HS-27A (cell line): ENCODE measurements at places on chromosomes 2 and 18.

DNA sequence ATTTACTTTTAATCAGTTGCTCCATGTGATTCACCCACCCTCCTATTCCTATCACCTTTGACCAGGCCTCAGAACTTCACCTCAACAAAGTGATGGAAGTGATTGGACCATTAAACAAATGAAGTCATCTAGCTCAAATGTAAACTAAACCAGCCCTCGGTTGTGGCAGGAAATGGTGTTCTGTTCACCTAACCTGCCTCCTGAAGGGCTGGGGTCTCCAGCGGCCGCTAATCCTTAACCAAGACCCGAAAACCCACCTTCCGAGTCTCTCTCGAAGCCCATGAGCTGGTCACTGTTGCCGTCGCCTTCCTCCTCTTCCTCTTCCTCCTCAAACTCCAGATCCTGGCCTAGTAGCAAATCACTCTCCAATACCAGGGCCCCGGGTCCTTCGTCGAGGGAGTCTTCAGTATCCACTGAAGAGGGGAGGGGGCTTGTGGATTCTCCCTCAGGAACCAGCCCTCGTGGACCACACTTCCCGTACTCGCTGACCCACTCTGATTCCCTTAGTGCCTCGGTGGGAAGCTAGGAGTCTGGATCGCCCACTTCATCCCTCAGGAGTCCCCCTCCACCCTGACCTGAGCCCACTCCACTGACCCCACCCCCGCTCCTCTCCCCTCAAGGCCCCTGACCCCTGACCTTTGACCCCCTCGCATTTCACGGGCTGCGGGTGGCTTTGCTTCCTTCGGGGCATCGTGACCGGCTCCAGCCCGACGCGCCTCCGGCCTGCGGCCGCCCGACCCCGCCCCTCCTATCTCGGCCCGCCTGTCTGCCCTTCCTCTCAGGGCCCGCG is 503 bp downstream of the ZNF513 start:
- DNase-seq, result no peak

- no peak for DNase-seq
Measured at GRCh38 chr2:218329027-218329825, 27.4 kb upstream of the CATIP start.

DNA sequence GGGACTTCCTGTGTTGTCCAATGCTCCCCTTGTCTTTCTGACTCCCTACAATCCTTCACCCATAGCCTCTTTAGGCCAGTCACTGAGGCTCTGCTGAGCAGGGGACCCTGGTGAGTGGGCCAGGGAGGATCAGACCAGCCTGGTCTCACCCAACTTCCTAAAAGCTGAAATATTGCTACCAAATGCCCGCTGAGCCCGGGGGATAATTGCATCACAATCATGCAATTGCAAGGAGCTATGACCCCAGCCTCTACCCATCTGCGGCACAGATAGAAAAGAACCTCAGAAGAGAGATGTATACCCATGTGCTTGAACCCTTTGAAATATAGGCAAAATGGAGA is 3.7 kb upstream of the SP100 start:
- DNase-seq, result no peak

- no peak for DNase-seq
Measured at GRCh38 chr2:207854484-207855440, 85.1 kb upstream of the FZD5 start.

DNA sequence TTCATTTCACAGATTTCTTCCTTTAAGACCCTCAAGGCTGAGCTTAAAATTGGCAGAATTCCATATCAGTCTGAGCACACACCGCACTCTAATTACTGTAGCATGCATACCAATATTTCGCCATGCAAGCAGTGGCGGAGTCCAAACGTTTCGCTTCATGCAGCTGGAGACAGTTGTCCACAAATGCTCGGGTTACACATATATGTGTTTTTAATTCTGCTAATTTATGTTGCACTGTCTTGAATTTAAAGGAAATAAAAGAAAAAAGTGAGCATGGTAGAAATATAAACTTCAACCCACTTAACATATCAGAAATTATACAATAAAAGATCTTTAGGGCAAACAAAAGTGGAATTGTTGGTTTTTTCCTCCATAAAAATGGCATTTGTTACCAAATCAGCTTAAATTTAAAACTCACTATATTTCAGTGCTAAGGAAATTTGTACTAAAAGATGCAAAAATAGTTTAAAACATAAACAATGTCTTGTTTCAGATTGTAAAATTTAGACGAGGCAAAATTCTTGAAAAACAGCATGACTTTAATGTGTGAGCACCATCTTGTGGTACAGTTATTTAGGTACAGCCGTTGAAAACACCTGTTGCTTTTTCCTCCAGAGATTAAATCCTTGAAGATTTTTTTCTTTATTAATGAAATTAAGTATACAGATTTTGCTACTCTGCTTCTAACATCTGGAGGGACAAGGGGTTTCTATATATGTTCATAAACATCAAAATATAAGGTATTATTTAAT is 24.1 kb upstream of the KANSL1L start:
- DNase-seq, result no peak

- DNase-seq, result no peak
Measured at GRCh38 chr2:63658176-63658968, 69.6 kb downstream of the MDH1 start.

DNA sequence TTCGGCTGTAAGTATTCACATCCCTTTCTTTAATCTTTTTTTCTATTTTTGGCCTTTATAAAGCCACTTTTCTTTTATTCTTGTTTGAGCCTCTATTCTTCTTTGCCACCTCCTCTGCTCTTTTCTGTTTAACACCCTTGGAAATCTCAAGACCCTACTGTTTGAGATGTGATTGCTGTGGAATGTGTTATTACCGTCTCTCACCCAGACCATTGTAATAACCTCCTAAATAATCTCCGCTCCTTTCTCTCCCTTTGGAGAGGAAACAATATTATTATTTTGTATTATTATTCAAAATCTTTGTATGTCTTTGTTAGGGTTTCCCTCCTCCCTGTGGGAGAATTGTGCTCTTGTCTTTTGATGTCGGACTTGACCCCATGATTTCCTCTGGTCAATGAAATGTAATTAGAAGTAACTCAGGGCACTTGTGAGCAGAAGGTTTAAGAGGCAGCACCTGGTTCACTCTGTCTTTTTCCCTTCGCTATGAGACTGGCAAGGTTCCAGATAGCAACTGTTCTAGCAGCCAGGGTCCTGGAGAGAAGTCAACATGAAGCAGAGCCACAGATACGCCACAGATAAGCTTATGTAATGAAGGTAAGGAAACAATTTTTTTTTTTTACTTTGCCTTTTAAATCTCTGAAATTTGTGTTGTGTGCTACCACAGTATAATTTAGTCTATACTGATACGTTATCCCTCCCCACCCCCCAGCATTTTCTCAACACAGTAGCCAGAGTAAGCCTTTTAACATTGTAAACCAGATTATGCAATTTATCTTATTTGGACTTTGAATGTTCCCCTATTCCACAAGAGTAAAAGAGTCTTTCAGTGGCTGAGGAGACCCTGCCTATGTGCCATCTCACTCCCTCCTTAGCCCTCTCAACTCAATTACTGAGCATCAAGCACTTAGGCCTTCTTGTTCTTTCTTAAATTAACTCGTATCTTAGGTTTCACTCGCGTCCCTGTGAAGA is 601.2 kb upstream of the ZNF804A start:
- no peak for DNase-seq

DNA sequence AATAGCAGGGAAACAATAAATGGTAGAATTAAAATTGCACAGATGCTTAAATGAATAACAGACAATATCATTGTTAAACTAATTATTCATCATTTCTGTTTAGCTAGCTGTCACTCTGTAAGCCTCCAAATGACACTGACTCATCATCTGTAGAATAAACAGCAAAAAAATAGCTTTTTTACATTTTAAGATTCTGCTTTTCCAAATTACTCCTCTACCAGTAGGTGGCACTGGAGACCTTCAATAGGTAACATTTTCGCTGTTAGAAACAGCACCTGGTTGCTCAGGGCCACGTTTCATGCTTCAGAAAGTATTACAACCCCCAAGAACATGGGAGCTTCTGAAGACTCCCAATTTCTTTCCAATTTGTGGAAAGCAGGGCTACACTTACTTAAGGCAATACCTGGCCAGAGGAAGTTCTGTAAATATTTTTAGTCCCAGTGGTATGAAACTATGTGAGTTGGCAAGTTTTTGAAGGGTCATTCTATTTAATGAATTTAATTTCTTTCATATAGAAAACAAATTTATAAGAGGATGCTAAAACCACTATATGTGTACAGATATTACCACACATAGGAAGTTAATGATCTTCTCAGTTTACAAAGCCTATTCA is 45.4 kb downstream of the TTN start:
- no peak for DNase-seq

DNA sequence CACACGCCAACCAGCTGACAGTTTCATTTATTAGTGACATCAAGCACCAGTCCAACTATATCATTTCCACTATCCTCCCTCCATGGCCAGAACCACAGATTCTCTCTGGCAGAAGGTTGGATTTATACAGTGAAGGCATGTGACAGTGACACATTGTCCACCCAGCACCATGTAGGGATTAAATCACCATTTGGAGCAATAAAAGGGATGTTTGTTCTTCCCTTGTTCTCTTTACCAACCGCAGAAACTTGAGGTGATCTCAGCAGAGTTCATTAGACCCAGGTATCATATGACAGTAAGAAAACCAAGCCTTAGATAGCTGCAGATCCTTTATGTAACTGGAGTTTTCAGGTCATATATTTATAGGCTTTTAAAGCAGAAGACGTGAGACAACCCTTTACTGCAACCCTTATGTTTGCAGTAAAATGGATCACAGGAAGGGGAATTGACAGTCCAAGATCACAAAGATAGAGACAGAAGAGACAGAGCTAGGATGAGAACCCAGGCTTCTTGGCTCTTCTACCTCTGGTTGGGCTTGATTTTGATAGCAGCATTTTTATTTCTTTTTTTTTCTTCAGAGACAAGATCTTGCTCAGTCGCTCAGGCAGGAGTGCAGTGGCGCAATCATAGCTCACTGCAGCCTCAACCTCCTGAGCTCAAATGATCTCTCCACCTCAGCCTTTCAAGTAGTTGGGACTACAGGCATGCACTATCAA is 80.1 kb downstream of the XDH start:
- DNase-seq, result no peak

GRCh38 chr2:215357660-215358059 is 45.8 kb downstream of the ATIC start:
- no peak for DNase-seq

DNA sequence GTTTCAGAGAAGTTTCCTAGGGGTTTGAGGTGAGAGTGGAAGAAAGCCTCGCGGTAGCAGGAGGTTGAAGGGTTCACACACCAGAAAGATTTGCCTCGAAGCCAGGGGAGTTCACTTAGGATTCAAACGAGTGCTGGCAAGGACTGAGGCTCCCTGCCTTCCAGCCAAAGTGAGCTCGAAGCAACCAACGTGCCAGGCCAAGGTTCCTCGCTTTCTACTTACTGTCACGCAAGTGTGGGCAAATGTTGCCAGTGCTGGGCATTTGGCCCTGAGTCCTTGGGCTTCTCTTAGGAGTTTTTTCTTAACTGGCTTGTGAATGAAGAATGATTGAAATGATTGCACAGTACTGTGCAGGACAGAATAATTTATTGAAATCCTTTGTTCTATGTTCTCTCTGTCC is 53.6 kb downstream of the TMEM178A start:
- no peak for DNase-seq

GRCh38 chr2:45743531-45744396 is 92.3 kb downstream of the PRKCE start:
- no peak for DNase-seq

DNA sequence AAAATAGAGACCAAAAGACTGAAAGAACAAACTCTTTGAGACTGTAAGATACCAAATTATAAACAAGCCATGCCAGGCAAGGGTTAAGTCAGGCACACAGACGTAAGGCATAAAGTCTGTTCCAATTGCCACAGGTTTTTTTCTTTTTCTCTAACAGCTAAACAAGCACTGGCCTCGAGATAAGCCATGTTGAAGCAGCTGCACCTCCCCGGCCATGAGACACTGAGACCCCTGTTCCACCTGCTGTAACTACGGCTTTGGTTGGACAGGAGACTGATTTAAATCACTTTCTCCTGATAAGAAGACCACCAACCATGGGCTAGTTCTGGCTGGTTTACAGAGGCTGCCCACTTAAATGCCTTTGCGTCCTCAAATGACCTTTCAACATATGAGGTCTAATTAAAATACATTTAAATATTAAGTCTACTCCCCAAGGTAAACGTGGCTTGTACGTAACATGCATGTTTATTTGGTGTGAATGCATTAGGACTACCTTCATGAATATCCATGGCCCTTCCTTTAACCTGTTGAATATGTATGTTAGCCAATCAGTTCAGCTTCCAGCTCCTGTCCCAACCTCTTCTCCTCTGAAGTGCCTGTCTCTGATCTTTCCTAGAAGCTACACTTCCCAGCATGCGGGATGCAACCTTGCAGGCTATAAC is 117.2 kb downstream of the CMPK2 start:
- no peak for DNase-seq

- no peak for DNase-seq
Measured at GRCh38 chr18:50311650-50312049, 24.2 kb upstream of the CXXC1 start.

DNA sequence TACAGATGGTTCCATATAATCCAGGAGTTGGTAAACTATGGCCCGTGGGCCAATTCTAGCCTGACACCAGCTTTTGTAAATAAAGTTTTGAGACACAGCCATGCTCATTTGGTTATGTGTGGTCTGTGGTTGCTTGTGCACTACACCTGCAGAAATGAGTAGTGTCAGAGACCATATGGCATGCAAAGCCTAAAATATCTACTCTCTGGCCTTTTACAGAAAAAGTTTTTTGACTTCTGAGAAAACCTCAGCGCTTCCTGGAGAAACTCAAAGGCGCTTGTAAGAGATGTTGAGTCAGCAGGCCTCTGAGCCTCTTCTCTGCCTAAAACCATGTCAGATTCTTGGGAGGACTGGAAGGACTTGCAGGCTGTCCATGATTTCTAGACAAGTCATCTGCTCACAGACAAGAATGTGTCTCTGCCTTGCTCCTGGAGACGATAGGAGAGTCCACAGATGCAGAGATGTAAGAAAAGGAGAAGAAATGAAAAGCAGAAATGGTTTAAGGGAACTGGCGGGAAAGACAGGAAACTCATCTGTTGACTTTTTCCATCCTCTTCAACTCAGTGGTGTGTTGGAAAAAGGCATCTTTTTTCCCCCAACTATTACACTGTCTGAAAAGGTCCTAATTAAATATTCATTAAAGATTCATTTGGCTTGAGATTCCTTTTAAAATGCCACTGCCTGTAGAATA is 5.2 kb downstream of the TTC39C start:
- no peak for DNase-seq

- DNase-seq, result no peak
Measured at GRCh38 chr2:191249156-191249813, 4.1 kb downstream of the MYO1B start.

- no peak for DNase-seq
Measured at GRCh38 chr2:195695002-195695631, 38.1 kb downstream of the SLC39A10 start.

- no peak for DNase-seq
Measured at GRCh38 chr2:20182241-20182931, 42.5 kb downstream of the SDC1 start.

DNA sequence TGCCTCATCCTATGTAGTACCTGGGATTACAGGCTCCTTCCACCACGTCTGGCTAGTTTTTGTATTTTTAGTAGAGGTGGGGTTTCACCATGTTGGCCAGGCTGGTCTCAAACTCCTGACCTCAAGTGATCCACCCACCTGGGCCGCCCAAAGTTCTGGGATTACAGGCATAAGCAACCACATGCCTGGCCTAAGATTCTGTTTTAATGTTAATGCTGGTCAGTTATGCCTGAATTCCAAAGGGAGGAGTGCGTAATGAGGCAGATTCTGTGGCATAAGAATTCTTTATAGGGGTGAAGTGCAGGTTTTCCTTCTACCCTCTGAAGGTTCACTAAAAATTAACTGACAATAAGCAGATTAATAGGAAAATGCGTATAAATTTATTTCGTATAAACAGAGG is 1343.8 kb upstream of the LRRTM1 start:
- no peak for DNase-seq

- no peak for DNase-seq
Measured at GRCh38 chr2:30577151-30577550, 130.1 kb downstream of the LCLAT1 start.
